ENCODE measurements at places on chromosomes 3 and 15. TPM values are rescaled to one million over a fixed set of nuclear protein-coding genes. Genes with fewer than 3 reads are reported as not detected.

- DNase-seq = no peak
These were observed 41.4 kb upstream of the ATG7 start for GRCh38 chr3:11230832-11231231.

GRCh38 chr3:4983739-4984510, 4.7 kb downstream of the BHLHE40 start:
- DNase-seq = peak; percentile 57

- DNase-seq = no peak
These were observed 60.1 kb upstream of the PFN2 start for GRCh38 chr3:150030841-150031240.

- no peak for DNase-seq
These were observed 87.7 kb downstream of the LIPC start for GRCh38 chr15:58519516-58519915.

DNA sequence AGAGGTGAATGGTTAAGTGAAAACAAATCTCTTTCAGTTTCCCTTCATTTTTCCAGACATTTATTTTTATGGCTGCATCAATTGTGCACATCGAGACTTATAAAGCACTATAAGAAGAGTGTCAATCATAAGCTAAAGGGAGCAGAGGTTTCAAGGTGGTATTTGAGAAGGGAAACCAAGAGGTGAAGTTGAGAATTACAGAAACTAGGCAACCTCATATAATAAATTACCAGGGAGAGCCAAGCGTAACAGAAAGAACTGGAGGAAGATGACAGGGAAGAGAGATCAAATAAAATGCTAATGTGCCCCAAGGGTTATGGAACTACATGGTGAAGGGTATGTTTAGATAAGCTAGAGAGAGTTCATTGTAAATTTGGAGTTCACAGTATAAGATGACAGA, 6.3 kb upstream of the CCDC54 start:
- no peak for DNase-seq

GRCh38 chr3:13164893-13165492, 91.8 kb upstream of the IQSEC1 start:
- DNase-seq = no peak

DNA sequence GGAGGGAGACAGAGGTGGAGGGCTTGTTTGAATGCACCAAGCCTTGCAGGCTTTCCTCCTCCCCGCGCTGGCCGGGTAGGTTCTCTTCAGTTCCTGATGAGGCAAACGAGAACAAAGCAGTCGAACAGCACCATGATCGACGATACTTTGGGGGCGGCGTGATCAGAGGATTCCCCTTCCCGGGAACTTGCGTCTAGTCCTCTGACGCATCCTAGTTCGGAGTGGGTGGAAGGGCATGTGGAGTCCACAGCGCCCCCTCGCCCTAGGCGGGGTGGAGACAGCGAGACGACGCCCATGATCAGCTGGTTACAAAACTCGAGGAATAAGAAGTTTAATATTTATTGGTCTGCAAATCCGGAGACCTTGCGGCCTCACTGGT, 452 bp upstream of the SV2B start:
- DNase-seq = peak; percentile 40

DNA sequence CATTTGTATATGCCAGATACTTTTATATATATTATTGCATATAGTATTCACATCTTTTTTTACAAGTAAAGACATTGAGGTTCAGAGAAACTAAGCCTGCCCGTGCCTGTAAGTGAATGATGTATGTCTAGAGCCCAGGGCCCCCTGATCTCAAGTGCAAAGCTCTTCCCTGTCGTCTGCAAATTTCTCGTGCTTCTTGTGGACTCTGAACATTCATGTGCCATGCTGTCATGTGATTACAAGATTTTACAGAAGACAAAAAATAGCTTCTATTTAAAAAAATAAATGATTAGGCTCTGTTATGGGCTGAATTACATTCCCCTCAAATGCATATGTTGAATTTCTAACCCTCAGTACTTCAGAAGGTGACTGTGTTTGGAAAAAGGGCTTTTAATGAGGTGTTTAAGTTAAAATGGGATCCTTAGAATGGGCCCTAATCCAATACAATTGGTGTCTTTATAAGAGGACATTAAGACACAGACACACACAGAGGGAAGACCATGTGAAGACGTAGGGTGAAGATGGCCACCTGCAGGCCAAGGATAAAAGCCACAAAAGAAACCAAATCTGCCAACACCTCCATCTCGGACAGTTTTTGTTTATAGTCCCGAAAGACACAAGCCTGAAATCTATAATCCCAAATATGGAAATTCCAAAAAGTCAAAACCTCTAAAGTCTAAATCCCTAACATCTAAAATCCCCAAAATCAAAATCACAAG, 3.9 kb upstream of the MASP1 start:
- DNase-seq = no peak

DNA sequence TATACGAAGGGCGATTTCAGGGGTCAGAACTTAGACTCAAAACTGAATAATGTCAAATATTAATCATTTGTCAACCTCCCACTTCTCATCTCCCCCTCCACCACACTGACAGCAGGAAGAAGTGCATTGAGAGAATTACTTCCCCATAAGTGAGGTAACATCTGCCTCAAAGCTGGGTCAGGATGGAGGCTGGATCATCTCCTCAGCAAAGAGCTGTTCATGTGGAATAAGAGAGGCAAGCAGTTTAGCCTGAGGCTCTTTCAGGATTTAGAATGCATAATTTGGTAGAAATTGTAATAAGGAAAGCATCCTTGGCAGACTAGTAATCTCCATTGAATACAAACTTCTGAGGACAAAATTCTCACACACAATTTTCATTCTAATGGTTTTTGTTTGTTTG, 512.1 kb downstream of the ROBO1 start:
- DNase-seq = no peak

DNA sequence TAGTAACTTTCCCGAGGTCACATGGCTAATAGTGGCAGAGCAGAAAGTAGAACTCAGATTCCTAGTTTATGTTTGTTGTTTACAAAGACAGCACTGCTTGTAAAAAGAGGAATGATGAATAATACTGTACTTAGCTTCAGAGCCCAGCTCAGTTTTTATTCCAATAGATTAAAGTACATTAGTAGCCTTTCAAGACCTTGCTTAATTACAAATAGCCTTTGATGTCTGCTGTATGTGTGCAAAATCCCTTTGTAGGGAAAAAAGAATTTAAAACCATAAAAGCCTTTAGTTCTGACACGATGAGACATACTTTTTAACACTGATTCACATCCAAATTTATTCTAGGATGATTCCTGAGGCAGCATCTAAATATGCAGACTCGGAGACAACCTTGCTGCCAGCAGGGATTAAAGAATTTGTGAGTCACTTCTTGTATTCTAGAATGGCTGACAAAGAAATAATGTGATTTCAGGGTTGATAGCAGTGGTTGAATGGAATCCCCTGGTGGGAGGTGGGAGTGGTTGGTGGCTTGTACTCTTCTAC, 324.2 kb upstream of the TGFBR2 start:
- DNase-seq = no peak

- no peak for DNase-seq
These were observed 177.7 kb downstream of the SMAD6 start for GRCh38 chr15:66879531-66880368.

DNA sequence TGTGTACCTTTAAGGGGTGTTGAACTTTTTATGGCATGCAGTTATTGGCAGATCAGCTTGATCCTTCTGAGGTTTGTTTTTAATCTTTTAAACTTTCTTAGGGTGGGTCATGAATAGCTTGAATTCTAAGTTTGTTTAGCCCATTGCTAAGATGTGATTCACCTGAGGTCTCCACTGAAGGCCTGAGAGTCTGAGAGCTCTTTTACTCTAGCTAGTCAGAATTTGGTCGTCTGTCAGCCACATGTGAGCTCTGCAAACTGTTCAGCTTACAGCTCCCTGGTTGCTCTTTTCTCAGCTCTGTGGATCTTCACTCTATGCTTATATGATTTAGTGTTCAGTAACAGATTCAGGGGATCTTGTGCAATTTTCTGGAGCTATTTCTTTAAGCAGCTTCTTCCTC, 161.3 kb downstream of the ABHD5 start:
- no peak for DNase-seq

C3orf80 gene
- 0.13 TPM for total RNA-seq

RGMA gene
- 19.8 TPM for total RNA-seq

PLA2G4B gene
- total RNA-seq = 4.5 TPM

C3orf85 gene
- not detected for total RNA-seq

TRIM42 gene
- not detected for total RNA-seq

UBE2E2 gene
- 63.9 TPM for total RNA-seq

All from heart left ventricle (tissue), 16 donors.